Esophagus squamous epithelium (tissue), 5 donors: ENCODE measurements at places on chromosomes 7 and 10.

- no peak for DNase-seq
These were observed 5.7 kb upstream of the FAM241B start for GRCh38 chr10:69624245-69624786.

GRCh38 chr10:10804998-10805740 lies 212.5 kb upstream of the CELF2 start:
- DNase-seq, result no peak

DNA sequence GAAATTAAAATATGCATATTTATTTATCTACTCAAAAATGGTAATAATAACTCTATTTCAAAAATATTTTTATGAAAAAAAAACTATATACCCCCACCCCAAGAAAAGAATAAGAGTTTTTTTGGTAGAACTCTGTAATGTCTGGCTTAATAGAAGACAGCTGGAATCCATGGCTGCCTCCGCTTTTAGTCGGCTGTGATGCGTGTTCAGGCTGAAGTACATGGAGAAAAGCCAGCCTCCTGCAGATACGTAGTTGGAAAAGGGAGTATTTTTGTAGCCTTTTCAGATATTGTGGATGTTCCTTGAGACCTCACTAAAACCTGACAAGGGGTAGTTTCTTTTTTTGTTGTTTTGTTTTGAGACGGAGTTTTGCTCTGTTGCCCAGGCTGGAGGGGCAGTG lies 10.0 kb downstream of the FOXK1 start:
- DNase-seq, result no peak

DNA sequence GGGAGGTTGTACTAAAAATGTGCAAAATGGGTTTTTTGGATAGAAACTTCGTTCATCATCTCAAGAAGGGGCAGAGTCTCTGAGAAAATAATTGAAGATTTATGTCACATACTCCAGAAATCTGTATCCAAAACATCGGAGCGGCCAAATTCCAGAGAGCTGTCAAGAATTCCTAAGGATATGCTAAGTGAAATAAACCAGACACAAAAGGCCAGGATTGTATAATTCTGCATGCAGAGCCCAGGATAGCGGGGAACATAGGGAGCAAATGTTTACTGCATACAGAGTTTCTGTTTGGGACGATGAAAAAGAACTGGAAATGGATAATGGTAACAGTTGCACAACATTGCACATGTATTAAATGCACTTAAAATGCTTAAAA lies 224.2 kb upstream of the AUTS2 start:
- no peak for DNase-seq

DNA sequence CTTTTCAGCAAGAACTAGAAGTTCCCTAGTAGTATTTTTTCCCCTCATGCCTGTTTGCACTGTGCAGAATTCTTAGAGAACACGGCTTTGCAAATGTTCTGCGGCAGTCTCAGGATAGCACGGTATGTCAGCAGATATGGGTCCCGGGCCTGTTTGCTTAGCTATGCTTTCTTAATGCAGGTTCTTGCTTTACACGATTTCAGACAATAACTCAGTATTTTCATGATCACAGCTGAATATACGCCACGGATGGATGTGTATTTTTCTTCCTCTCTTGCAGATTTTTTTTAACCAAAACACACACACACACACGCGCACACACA lies 137.3 kb downstream of the HECW1 start:
- DNase-seq, result no peak

DNA sequence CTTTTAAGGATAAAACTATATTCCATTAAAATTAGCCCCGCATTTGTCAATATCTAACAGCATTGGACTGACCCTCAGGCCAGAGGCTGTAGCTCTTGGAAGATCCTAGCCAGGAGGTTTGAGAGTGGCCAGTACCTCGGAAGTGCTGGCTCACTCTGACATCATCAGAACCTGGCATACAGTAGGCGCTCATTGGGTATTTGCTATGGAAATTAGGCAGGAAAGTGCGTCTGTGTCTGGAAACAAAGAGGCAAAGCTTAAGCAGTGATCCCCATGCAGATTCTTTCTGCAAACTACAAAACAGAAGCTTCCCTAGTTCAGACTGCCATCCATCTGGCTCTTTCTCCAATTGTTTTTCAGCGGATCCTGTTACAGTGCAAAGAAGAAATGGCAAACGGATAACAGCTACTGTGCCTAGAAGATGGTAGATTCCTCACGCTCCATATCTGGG lies 1.7 kb upstream of the PRKCQ start:
- DNase-seq, result no peak

DNA sequence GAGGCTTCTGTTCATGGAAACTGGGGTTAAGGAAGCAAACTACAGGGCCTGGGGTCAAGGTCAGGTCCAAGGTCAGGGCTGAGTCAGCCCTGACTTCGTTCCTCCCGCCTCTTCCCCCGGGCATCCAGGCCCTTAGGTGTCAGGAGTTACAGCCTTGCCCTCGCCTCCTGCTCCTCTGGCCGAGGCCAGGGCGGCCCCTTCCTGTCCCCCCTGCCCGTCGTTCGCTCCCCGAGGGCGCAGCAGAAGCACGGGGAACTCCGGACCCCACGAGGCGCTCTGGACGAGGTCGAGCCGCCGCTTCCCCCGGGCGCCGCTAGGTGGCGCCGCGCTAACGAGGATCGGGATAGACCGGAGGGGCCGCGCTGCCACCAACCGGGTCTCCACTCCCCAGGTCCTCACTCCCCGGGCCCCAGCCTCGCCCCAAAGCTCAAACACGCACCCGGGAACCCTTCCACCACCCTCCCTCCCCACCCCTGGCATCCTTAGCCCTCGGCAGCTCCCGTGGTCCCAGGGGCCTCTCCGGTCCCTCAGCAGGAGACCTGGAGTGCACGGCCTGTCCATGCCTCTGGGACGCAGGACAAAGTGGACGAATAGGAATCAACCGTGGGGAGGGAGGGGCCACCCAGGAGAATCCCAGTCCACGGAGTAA lies 59.2 kb upstream of the MYL10 start:
- DNase-seq, result no peak

- DNase-seq, result no peak
These were observed 86.8 kb downstream of the GPR158 start for GRCh38 chr10:25261558-25261957.

GRCh38 chr7:87774690-87775089 lies 101.5 kb downstream of the SLC25A40 start:
- no peak for DNase-seq

- DNase-seq, result no peak
These were observed 127.8 kb downstream of the CELF2 start for GRCh38 chr10:11145495-11145855.

- no peak for DNase-seq
These were observed 29.0 kb downstream of the PFKFB3 start for GRCh38 chr10:6231730-6232129.

DNA sequence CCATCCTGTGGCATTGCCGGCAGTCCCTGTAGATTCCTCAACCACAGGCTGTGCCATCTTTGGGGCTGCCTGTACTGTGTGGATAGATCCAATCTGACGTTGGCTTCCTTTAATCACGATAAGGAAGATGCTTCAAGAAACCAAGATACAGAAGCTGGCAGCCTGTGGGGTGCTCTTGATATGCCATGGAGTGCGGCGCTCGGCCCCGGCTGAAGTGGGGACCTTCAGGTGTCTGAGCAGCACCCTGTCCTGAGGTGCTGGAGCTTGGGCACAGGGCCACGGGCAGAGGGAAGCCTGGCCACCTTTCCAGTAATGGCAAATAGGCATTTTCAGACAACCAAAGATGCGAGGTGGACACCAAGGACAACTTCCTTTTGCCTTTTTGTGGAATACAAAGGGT lies 139.5 kb downstream of the ACTR3B start:
- no peak for DNase-seq

DNA sequence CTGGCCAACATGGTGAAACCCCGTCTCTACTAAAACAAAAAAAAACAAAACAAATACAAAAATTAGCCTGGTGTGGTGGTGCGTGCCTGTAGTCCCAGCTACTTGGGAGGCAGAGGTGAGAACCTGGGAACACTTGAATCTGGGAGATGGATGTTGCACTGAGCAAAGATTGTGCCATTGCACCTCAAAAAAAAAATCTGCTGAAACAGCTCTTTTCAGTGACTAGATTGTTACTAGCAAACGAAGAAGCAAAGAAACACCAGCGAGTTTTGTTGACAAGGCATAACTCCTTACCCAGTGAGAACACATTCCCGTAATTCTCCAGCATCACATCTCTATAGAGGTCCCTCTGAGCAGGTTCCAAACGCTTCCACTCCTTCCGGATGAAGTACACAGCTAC lies 6.7 kb downstream of the ZNF3 start:
- no peak for DNase-seq

GRCh38 chr10:78597796-78598555 lies 470.8 kb upstream of the ZMIZ1 start:
- DNase-seq, result no peak

- no peak for DNase-seq
These were observed 1.8 kb downstream of the TSC22D4 start for GRCh38 chr7:100476903-100477870.

DNA sequence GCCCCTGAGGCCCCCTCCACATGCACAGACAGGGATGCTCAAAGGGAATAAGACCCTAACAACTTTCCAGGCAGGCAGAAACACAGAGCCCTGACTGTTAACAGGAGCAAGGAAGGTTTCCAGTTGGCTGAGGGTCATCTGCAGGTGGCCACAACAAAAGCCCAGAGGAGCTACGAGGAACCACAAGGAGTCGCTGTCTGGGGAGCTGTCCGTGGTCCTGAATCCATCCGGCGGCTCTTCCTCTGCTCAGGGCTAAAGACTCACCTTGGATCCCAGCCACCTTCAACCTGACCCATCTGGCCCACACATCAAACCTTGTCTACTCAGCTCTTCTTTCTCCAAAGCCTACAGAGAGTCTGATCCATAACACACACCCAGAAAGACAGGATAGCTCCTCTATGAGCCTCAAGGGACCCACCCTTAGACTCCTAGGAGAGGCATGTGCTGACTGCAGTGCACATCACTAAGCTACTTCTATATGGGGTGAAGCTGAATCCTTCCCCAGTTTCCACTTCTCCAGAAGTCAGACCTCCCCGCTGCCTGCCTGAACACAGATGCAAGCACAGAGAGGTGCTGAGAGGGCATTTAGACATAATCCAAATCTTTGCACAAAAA lies 104.0 kb downstream of the SLIT1 start:
- no peak for DNase-seq

- no peak for DNase-seq
These were observed 53.7 kb downstream of the VKORC1L1 start for GRCh38 chr7:65926588-65926987.

- no peak for DNase-seq
These were observed 224.6 kb upstream of the PPP2R2D start for GRCh38 chr10:131676046-131676799.

DNA sequence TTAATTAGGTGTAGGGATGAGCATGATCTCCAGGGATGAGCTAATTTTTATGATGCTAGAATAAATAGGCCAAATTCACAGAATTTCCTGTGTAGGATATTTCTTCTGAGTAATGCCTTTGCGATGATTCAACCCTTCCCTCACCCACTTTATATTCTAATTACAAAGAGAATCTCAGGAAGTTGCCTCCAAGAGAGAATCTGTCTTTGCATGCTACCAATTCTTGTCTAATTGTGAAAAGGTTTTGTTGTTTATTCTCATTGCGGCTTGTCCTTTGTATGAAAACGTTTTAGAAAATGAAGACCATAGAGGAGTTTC lies 6.3 kb downstream of the C7orf57 start:
- DNase-seq, result no peak

DNA sequence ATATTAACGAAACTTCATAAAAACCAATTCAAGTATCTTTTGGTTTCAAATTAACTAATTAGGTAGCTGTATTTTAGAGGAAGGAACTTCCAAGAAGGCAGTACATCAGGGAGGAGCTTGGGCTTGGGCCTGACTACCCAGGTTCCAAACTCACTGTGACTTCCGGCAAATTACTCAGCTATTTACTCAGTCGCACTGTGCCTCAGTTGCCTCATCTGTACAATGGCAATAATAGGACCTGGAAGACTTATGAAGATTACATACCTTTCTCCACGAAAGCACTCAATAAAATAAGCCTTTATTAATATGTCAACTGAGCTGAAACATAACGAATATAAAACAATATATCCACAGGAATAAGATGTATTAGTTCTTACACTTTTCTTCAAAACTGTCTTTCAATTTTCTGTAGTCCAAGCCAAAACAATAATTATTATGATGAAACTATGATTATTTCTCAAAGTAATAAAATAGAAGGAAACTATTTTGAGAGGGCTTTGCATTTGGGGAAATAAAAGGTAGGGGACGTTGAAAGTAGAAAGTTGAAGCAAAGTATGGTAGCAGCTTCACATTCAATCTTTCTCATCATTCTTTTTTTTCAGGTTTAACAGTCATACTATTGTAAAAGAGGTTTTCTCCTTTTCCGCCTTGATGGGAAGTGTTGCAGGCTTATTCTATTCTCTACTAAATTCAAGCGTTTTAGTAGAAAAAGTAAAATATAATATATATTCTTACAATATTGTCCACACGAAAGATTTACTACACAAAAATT lies 10.5 kb upstream of the EBLN1 start:
- DNase-seq, result no peak

DNA sequence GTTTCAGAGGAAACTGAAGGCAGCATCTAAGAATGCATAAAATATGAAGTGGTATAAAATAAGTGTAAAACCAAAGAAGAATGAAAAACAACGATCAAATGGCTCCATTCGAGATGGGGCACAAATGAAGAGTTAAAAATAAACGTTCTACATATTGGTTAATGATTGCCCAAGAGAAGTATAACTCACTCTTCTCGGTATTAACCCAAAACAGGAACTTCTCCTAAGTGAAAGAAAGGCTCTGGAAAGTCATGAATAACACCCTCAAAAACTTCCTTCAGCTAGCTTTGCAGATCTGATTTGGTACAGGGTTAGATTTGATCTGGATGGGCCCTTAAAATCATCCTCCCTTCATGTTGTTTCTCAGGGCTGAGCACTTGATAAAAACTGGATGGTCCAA lies 94.3 kb upstream of the ADO start:
- no peak for DNase-seq

GRCh38 chr7:26649388-26649787 lies 215.0 kb downstream of the SKAP2 start:
- DNase-seq, result no peak

DNA sequence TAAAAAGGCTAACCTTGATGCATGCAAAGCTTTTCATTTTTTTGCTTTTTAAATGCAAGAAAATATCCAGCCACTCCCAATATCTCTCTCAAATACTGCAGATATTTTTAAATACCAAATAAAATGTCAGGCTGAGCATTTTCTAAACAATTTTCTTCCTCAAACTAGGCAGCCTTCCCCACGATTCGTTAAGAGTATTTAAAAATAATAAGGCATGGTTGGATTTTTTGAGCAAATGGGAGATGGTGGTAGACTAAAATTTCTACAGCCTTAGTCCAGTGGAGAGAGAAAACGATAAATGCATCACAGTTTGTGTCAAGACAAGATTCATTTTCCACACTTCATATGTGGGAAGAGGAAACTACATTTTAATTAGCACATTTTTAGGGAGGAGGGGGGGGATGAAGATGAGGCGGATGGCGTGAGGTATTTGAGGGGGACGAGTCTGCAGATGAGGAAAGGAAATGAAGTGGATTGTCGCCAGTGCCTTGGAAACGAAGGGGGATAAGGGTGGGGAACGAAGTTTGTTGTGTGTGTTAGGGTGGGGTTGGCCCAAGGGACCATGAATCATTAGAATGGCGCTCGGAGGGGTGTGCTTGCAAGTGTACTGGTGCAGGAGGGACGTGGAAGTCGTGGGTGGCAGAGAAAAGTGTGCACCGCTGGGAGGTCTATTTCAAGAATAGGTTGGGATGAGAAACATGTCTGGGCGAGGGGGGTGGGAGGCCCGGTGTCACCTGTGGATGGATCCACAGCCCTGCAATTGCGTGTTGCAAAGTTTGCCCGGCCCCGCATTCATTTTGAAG lies 1.2 kb upstream of the ADD3 start:
- no peak for DNase-seq
